T47D (cell line): ENCODE measurements at places on chromosomes 12 and 14.

DNA sequence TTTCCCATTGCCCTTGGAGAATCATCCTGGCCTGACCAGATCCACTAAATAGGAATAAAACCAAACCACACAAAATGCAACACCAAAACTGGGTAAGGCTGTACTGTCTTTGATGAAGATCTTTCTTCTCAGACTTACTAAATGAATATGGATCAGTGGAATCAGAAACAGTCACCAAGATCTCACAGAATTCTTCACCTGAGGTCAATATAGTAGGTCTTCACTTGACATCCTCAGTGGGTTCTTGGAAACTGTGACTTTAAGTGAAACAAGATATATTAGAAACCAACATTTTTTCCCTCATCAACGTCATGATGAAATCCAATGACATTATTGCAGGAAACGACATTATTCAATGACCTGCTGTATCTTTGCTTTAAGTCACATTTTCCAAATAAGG, 526.2 kb downstream of the FUT8 start:
- DNase-seq: no peak

DNA sequence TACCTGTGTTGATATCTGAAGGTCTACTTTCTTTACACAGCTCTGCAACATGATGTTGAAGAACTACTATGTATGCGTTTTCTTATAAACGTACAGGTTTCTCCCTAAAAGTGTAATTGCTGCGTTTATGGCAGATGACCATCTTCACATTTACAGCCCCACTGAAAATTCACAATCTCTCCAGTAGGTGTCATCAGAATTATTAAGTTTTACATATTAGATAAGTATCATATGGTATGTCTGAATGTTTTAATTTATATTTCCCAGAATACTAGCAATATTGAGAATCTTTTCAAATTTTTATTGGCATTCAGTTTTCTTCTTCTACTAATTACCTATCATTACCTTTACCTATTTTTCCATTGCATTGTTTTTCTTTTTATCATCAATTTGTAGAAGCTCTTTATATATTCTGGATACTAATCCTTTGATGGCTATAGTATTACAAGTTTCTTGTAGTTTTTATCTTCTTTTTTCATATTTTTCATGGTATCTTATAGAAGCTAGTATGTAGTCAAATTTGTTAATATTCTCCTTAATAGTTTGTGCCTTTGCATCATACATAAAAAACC, 123.5 kb downstream of the CAPZA3 start:
- DNase-seq: no peak

DNA sequence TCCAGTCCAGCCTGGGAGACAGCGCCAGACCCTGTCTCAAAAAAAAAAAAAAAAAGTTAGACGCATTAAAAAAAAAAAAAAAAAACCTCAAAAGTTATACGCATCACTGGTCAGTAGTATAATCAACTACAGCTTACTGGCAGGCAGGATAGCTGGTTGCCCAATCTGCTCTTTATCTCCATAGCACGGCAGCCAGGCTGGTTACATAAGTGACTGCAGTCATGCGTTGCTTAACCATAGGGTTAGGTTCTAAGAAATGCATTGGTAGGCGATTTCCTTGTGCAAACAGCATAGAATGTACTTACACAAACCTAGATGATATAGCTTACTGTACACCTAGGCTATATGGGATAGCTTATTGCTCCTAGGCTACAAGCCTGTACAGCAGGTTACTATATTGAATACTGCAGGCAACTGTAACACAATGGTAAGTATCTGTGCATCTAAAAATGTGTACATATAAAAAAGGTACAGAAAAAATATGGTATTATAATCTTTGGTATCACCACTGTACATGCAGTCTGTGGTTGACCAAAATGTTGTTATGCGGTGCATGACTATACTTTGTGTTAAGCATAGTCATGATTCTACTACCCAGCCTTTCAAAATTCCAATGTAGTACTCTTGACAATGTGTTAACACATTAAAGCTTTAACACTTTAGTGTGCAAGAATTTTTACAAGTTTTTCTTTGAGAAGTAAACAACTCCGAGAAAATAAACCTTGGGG, 8.1 kb downstream of the L2HGDH start:
- no peak for DNase-seq

DNA sequence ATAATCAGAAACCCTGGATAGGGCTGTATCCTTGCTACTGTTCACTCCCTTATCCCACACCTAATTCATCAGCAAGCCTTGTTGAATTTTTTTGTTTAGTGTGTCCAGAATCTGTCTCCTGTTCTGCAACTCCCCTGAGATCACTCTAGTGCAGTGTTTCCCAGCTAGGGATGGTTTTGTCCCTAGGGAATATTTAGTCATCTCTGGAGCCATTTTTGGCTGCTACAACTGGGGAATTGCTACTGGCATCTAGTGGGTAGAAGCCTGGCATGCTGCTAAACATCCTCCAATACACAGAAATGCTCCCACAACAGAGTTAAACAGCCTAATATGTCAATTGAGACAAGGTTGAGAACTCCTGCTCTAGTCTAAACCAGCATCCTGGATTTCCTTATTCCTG, 248.0 kb downstream of the NPAS3 start:
- no peak for DNase-seq

GRCh38 chr14:64930085-64930843, 12.3 kb downstream of the GPX2 start:
- DNase-seq: no peak

- peak; percentile 78 for DNase-seq
These were observed 57.9 kb upstream of the FICD start for GRCh38 chr12:108457006-108457733.

DNA sequence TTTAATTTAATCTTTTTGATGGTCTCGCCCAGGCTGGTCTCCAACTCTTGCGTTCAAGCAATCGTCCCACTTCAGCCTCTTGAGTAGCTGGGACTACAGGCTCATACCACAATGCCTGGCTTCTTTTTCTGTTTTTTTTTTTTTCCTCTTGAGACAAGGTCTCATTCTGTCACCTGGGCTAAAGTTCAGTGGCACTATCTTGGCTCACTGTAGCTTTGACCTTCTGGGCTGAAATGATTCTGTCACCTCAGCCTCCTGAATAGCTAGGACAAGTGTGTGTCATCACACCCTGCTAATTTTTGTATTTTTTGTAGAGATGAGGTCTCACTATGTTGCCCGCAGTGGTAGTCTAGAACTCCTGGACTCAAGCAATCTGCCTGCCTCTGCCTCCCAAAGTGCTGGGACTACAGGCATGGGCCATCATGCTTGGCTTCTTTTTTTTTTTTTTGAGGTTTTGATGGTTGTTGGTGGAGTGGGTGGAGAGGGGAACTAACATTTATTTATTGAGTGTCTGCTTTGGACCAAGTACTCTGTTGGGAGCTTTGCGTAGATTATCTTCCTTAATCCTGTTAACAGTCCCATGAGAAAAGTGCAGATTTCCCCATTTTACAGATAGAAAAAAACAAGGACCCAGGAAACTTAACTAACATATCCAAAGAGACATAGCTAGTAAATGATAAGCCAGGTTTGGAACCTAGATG, 102.0 kb downstream of the DIP2B start:
- no peak for DNase-seq

DNA sequence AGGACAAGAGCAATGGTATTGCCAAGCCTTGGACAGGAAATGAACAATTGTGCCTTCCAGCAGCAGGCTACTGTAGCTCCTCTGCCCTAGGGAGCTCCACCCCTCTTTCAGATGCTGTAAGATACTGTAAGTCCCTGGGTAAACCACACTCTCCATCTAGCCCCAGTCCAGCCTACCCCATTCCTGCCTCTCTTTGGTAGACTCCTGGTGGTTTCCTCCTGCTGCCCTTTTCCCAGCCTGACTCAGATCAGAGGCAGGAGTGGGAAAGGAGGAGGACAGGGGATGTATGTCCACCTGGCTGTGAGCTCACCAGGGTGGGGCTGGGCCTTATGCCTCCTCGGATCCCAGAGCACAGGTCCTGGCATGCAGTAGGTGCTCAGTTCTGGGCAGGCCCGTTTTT, 174.6 kb downstream of the ESRRB start:
- no peak for DNase-seq

- no peak for DNase-seq
These were observed 1.2 kb upstream of the AP1G2 start for GRCh38 chr14:23568600-23569331.

DNA sequence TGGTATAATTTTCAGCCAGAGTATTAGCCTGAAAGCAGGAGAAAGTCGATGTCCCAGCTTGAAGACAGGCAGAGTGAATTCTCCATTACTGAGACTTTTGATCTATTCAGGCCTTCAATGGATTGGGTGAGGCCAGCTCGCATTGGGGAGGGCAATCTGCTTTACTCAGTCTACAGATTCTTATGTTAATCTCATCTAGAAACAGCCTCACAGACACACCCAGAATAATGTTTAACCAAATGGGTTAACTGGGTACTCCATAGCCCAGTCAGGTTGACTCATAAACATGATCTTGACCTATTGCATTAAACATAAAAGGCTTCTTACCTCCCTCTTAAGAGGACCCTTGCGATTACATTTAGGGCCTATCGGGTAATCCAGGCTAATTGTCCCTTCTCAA, 118.0 kb downstream of the KTN1 start:
- DNase-seq: no peak

- no peak for DNase-seq
These were observed 202.7 kb upstream of the PRICKLE1 start for GRCh38 chr12:42792265-42792664.

DNA sequence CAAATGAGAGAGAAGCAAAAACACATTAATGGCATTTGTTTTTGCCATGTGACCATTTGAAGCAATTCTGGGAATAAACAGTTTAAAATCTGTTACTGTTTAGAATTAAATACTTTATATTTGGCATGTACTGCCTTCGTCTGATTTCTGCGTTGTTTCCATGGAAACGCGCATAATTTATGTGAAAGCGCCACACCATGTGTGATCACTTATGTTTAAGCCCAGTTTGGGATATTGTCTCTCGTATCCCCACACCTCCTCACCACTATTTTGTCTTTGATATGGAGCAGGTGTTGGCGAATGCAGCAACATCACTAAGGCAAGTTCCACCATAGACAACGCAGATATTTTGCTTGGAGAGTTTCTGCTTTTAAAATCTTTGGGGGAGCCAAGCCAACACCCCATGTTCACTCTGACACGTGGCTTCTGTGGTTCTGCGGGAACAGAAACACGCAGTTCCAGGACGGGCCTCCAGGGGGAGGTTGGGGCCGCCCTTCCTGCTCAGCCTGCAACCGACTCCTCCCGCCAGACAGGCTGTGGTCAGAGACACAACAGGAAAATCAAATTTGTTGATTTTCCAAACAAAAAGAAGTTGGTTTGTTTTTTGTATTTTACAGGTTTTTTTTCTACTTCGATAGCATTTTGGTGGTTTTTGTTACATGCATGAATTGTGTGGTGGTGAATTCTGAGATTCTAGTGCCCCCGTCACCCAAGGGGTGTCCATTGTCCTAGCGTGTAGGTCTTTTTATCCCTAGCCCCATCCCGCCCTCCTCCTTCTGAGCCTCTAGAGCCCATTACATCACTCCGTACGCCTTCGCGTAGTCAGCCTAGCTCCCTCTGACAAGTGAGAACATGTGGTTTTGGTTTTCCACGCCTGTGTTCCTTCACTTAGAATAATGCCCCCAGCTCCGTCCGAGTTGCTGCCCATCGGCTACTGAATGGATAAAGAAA, 101.9 kb upstream of the SFSWAP start:
- peak; percentile 64 for DNase-seq

- no peak for DNase-seq
These were observed 94.4 kb downstream of the PRIMA1 start for GRCh38 chr14:93693914-93694313.

GRCh38 chr12:18296909-18297280, 35.6 kb downstream of the PIK3C2G start:
- DNase-seq: peak; percentile 1

DNA sequence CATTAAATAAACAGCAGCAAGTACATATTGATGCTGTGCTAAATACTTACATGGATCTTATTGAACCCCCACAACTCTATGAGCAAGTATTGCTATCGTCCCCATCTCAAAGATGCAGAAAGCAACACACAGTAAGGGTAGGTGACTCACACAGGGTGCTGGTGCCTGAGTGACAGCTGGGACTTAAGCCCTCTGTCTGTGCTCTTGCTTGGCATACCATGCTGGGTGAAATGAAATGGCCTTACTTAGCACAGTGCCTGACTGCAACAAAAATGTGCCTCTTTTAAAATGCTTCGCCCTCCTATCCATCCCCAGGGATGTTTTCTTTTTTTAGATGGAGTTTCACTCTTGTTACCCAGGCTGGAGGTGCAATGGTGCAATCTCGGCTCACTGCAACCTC, 788 bp downstream of the TEX52 start:
- DNase-seq: no peak

GRCh38 chr12:80937391-80938238, at the start of gene LIN7A:
LIN7A (minus strand) TSS chr12:80937934; CDS start chr12:80937722, 212 bp downstream.
- peak; percentile 40 for DNase-seq

DNA sequence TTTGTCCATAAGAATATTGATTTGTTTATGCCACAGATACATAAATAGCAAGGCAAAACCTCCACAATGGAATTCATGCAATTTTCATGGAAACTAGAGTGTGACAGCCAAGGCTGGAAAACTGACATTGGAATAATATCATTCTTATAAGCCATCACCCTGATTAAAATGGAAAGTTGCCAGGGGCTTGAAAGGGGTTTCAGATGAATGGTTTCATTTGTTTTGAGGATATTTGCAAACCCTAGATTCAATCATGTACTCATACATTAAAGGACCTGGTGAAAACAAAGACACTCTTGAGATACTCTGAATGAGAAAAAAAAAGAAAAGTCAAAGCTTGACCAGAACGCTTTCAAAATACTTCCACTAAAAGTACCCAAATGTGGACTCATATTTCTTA, 205.7 kb downstream of the DIO2 start:
- DNase-seq: no peak

GRCh38 chr12:46546634-46547273, 174.2 kb upstream of the SLC38A2 start:
- DNase-seq: no peak

DNA sequence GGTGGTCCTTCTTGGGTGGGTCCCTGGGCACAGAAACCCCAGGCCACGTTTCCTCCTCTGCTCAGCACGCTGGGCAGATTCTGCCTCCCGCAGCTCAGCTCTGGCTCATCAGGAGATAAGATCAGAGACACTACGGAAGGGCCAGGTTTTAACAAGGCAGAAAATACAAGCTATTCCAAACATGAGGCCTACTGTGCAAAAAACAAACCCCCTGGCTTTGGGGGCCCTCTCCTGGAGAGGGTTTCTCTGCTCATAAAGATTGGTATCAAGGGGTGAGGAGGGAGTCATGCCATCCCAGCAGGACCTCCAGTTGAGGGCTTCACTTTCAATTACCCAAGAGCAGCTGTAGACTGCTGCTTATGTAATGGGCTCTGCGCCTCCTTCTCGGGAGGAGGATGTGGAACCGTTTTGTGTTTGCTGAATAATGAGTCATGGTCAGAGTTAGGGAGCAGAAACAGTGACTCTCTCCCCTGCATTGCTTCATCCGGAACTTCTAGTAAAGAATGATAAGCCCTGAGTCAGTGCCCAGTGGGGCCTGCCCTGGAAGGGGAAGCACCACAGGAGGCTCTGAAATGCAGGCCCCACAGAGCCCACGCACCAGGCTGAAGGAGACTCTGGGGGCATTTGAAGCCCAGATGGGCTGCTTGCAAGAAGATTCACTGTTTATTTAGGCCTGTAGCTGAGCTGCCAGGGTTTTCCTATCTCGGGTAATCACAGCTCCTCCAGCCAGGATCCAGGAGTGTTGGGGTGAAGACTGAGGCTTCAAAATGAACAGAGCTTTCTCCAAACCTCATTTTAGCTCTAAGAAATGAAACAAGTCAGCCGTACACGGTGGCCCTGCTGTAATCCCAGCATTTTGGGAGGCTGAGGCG, 79.3 kb downstream of the SSPN start:
- DNase-seq: peak; percentile 66

GRCh38 chr14:56027916-56028712, 90.1 kb upstream of the PELI2 start:
- DNase-seq: no peak

GRCh38 chr12:122099856-122100255, 21.3 kb downstream of the MLXIP start:
- no peak for DNase-seq
